ENCODE measurements at places on chromosomes 6 and 20. TPM values are rescaled to one million over a fixed set of nuclear protein-coding genes. Genes with fewer than 3 reads are reported as not detected.

Gene COL9A3
- 149 TPM for polyA plus RNA-seq

Gene ZNF343
- 4.8 TPM for polyA plus RNA-seq

Gene AIF1
- polyA plus RNA-seq, result 16.2 TPM

Gene MOXD1
- 0.52 TPM for polyA plus RNA-seq

Data from pancreas (tissue), 10 donors.